ENCODE measurements at places on chromosomes 2 and 18.
A peak's percentile ranks its signal among the peaks of the same experiment; 100 is the strongest.

- no peak for DNase-seq
Observed at GRCh38 chr2:175007510-175007909, 2.3 kb upstream of the CHN1 start.

GRCh38 chr18:31977270-31977872 is 34.4 kb upstream of the TRAPPC8 start:
- no peak for DNase-seq

DNA sequence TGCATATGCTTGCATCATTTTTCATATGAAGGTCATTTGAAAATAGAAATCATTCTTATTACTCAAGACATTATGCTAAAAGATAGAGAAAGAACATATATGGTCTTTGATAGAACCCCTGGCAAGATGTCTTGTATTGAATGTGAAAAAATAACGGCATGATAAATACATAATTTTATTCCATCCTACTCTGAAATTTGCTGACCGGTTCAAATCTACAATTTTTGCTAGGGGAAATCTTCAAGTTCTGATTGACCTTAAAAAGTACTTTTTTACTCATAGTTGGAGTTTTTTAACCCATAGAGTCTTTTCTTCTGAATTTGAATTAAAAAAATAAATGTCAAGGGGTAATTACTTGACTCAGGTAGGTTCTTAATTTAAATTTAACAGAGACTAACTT is 920.8 kb downstream of the ERBB4 start:
- DNase-seq = no peak

DNA sequence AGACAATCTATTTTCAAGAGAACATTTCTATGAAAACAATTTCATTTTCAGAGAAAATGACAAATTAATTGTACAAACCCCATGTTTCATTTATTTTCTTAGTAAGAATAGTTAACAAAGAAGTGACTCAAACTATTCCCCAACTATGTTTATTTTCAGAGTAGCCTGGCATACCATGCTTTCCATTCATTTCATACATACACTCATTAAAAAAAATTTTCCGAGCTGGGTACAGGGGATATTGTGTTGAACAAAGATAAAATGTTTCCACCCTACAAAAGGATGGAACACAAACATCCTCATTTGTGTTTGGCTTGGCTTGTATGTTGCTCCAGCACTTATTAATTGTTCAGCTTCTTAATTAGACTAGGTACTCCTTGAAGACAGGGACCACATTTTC is 331.4 kb downstream of the EXOC6B start:
- no peak for DNase-seq

DNA sequence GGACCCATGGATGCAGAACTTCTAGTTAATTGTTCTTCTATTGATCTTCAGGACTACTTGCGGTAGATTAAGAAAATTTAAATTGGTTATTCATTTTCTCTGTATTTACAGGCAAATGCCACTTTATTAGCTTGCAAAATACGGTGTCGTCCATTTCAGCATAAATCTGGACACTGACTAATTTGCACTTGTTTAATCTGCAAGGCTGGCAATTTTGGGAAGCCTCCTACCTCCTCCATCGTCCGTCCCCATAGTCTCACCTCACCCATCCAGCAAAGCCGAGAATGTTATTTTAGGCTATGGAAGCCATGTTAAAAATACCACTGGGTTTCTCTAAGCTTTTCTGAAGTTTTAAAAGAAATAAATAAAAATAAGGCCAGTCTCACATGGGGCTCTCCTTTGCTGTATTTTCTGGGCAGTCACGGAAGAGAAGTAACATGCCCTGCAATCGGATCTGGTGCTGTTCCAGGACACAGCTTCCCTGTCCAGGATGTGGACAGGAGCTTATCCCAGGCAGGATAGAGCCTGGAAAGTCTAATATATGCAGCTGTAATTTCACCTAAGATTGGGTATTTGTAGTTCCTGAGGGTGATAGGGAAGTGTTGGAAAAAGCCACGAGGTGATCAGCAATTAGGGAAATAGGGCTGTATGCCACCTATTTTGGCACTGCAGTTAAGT is 17.4 kb downstream of the TMEM178A start:
- DNase-seq = no peak

- no peak for DNase-seq
Observed at GRCh38 chr2:155060896-155061295, 362.4 kb downstream of the KCNJ3 start.

- no peak for DNase-seq
Observed at GRCh38 chr18:55850904-55851303, 262.9 kb upstream of the TCF4 start.

GRCh38 chr18:41996020-41996419 is 41.0 kb downstream of the PIK3C3 start:
- no peak for DNase-seq

DNA sequence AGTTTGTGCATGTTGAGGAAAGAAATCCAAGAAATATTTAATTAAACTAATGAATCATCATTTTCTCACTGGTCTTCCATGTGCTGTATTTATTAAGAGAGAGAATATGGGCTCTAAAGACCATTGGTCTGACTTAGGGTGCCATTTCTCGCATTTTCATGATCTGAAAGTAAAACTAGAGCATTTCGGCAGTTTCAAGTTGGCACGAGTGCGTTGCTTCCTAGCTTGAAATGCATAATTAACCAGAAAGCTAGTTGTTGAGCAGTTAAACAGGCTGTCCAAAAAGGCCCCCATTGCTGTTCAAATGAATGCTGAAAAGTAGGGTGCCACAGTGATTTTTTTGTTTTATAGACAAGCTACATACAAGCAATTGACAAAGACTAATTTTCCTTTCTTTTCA is 47.4 kb downstream of the SLC8A1 start:
- DNase-seq = no peak

GRCh38 chr2:129870685-129871241 is 108.7 kb upstream of the RAB6C start:
- no peak for DNase-seq

DNA sequence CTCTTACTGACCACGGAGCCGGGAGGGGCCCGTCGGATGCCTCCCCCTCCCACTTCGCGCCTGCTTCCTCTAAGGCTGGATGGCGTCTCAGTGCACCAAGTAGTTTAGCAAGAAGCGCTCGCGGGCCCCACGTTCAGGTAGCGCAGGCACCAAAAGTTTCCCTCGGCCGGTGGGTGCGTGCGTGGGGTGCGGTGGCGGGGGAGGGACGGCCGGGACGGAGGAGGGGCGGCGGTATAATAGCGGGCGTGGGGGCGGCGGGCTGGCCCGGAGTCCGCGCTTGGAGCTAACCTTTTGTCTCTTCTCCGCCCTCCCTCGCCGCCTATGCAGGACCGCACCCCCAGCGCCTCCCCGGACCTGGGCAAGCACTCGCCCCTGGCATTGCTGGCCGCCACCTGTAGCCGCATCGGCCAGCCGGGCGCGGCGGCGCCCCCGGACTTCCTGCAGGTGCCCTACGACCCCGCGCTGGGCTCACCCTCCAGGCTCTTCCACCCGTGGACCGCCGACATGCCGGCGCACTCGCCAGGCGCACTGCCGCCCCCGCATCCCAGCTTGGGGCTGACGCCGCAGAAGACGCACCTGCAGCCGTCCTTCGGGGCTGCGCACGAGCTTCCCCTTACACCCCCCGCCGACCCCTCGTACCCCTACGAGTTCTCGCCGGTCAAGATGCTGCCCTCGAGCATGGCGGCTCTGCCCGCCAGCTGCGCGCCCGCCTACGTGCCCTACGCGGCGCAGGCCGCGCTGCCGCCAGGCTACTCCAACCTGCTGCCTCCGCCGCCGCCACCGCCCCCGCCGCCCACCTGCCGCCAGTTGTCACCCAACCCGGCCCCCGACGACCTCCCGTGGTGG is 1.0 kb downstream of the SP5 start:
- no peak for DNase-seq

DNA sequence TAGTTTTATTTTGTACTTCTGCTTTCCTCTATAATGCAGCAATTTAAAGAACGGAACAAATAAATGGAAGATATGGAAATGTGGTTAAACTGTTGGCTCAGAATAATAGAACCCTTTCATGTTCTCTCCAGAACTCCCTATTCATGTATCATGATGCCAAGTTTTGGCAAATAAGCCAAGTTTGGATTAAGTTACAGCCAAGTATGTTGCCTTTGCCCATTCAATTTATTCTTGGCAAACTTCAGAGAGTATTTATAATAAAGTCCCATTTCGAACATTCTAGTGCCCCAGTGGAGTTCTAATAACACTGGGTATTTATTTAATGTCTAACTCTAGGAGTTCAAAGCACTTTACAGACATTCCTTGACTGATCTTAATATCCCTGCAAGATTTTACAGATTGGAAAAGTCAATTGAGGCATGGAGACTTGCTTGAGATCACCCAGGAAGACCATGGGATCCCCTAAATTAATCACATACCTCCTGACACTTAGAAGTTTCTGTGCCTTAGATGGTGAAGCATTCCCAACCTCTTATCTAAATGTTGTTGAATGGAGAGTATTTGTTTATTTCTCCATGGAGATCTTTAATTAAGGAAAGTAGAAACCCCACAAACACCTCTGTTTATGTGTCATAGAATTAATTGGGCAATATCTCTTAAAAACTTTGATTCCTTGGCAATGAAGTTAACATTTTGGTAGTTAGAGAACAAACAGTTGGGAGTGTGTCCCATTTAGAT is 106.7 kb downstream of the ACKR3 start:
- no peak for DNase-seq

GRCh38 chr18:11518788-11519685 is 90.4 kb upstream of the SLC35G4 start:
- no peak for DNase-seq

DNA sequence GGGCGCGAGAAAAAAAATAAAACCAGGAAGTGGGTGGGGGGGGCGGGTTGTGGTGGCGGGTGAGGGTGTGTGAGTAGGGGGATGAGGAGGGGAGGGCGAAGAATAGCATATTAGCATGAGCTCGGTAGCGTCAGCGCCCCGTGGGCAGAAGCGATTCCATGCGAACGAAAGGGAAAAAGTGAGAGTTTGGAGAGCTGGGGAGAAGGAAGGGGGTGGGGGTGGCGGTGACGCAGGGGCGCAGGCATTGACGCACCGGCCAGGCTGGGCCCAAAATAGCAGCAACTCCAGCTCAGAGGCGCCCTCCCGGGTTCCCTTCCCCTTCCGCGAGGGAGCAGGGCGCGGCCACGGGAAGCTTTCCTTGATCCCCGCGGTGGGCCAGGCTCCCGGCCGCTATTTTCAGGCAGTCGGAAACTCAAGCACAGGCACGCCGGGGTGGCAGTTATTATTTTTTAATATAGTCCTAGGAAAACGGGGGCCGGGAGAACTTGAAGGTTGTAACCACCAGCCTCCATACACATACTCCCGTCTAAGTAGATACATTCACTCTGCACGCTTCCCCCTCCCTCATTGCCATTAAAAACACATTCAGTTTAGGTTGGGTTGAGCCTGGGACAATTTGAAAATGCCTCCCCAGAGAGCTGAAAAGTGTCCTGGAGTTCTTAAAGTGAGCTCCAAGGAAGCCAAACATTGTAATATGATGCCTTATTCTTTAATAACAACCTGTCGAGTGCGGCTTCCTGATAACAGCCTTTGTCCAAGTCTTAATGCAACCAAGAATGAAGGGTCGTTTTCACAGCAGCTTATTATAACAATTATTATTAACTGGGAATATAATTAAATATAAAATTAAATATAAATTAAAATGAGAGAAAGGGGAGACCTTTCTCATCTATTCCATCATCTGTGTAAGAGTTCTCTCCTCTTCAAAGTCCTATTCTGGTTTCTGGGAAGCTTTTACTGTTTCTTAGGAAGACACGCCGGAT is 2.3 kb upstream of the NR4A2 start:
- peak; percentile 66 for DNase-seq

DNA sequence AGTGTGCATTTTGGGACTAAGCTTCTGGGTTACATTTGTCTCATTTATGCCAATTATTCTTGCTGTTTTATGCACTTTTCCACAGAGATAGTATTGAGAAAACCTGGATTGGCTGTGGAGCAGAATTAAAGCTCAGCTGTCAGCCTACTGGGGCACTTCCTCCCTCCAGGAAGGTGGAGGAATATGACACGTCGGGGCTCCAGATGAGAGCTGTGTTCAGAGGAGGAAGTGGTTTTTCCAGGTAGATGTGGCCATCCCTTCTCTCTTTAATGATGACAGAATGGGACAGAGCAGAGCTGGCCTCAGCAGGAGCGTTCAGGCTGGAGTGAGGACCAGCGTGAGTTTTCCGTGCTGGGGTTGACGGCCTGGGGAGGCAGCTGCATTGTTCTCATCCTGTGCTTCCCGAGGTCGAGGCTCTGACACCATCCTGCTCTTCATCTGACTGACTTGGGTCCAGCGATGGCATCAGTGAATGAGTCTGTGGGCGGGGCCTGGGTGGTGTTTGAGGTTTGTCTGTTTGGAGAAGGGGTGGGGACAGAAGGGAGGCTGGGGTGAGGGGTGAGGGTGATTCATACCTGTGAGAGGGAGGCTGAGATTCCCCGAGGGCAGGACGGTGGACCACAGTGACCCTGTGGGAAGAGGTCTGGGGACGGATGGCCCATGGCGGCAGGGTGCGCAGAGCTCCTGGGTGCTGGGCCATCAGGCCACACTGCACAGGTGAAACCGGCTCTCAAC is 207.0 kb downstream of the LDLRAD4 start:
- DNase-seq = no peak

DNA sequence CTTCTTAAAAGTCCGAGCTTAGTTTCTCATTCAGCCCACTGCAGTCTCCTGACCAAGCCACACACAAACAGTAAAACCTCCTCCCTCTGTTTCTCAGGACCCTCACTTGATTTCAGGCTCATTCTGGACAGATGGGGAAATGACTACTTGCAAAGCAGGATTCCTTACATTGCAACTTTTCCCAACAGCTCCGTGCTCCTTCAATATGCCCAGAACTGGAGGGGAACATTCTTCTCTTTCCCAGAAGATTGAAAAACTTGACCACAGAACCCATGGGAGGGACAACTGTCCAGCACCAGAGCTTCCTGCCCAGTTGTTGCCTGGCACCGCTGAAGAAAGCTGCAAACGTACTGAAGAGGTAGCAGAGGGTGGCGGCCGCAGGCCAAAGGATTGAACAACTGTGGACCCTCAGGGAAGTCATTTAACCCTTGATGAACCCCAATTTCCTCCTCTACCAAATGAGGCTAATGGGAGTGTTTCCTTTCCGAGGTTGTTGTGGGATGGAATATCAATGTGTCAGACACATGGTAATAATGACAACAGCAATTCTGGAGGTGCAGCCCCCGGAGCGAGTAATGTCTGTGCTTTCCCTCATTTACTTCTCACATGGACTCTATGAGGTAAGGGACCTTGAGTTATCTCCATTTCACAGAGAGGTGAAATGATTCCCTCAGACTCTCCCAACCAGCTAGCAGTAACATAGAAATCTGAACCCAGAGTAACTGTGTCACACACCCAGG is 25.0 kb downstream of the BCL11A start:
- DNase-seq = no peak

GRCh38 chr2:241980193-241980592 is 110.7 kb downstream of the RTP5 start:
- no peak for DNase-seq

DNA sequence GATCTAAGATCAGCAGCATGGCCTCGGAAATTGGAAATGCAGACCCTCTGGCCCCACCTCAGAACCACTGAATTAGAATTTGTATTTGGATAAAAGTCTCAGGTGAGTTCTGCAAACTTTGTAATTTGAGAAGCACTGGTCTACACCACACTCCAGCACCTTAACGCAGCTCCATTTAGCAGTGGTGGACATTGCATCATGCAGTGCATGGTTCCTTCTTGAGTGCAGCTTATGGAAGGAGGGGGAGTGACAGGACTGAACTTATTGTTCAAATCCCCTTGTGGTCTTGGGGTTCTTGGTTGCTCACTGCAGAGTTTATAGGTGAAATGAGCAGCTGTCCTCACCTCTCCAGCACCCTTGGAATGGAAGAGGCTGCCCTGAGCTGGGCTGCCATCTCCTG is 17.4 kb upstream of the STEAP3 start:
- DNase-seq = no peak

GRCh38 chr2:186429104-186429503 is 57.0 kb upstream of the ZC3H15 start:
- DNase-seq = no peak

GRCh38 chr2:101790857-101791256 is 93.3 kb downstream of the MAP4K4 start:
- DNase-seq = no peak
